Neural crest cell (in vitro differentiated cells): ENCODE measurements at places on chromosomes 13 and 19. TPM values are rescaled to one million over a fixed set of nuclear protein-coding genes. Genes with fewer than 3 reads are reported as not detected.

The TMEM255B gene
- 2.4 and 2.5 TPM in 2 replicates for total RNA-seq

DNA sequence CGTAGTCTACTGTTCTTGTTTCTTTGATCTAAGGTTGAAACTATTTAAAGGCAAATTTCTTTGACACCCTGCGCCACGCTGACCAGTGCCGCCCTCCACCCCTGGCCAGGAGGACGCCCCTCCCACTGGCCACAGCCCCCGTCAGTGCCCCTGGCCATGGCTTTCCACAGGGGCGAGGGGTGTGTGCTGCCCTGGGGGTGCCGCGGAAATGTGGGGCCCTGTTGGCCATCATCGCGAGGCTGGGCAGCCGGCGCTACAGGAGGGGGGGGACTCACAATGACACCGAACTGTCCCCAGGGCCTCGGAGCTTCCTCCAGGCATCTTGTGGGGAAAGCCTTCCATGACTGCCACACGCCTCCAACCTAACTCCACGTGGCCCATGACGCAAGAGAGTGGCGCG lies 10.9 kb downstream of the SHC2 start:
- no peak for DNase-seq

The PEAK3 gene
- not detected in 2 replicates for total RNA-seq

GRCh38 chr13:85166891-85167290 lies 632.3 kb downstream of the SLITRK6 start:
- no peak for DNase-seq

The BAX gene
- 150 and 171 TPM in 2 replicates for total RNA-seq

The DLL3 gene
- 17.9 and 22.3 TPM in 2 replicates for total RNA-seq

- no peak for DNase-seq
Measured at GRCh38 chr13:83666141-83666540, 216.1 kb downstream of the SLITRK1 start.

The DNM2 gene
- total RNA-seq = 117 TPM in 2 replicates

DNA sequence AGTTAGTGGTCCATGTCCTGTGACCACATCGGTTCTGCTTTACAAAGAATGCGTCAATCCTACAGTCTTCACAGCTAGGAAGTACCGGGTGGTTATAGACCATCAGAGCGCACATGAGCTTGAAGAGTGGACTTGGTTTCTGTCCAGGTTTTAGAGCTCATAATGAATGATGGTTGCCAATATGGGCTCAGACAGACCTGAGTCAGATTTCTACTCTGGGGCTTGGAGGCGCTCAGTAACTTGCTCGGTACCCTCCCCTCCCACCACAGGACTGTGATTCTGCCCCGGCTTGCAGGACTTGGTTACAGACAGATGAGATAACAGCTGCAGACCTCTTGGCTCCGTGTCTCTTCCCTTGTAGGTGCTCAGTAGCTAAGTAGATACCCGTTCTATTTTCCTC lies 284.7 kb downstream of the TSHZ3 start:
- DNase-seq = no peak

GRCh38 chr19:19213426-19214158 lies 1.8 kb downstream of the NCAN start:
- DNase-seq = no peak

DNA sequence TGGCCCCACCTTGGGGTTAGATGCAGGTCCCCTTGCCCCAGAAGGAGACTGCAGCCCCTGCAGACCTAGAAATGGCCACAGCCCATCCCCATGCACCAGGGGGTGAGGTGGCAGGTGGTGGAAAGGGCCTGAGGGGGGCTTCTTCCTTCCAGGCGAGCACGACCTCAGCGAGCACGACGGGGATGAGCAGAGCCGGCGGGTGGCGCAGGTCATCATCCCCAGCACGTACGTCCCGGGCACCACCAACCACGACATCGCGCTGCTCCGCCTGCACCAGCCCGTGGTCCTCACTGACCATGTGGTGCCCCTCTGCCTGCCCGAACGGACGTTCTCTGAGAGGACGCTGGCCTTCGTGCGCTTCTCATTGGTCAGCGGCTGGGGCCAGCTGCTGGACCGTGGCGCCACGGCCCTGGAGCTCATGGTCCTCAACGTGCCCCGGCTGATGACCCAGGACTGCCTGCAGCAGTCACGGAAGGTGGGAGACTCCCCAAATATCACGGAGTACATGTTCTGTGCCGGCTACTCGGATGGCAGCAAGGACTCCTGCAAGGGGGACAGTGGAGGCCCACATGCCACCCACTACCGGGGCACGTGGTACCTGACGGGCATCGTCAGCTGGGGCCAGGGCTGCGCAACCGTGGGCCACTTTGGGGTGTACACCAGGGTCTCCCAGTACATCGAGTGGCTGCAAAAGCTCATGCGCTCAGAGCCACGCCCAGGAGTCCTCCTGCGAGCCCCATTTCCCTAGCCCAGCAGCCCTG lies 4.2 kb upstream of the F10 start:
- DNase-seq = no peak

- no peak for DNase-seq
Measured at GRCh38 chr19:48051335-48052033, 7.6 kb upstream of the CABP5 start.

- DNase-seq = no peak
Measured at GRCh38 chr19:45917421-45918091, 3.0 kb upstream of the NANOS2 start.

DNA sequence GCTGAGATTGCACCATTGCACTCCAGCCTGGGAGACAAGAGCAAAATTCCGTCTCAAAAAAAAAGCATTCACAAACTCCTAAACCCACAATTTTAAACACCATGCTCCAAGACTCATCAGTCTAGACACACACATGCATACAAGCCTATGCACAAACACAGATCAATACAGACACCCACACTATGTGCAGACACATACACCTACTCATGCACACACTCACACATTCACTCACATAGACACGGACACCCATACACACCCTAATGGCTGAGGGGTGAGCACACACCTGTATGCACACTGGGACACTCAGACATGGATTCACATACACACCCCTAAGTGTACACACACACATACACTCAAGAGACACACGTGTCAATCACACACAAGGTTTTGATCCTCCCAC lies 9.3 kb downstream of the PNMA8B start:
- DNase-seq = no peak

The RGCC gene
- total RNA-seq = 1.7 and 2.0 TPM in 2 replicates

- no peak for DNase-seq
Measured at GRCh38 chr13:96794669-96795068, 199.6 kb downstream of the OXGR1 start.

GRCh38 chr19:17348700-17349099 lies 11.3 kb downstream of the GTPBP3 start:
- DNase-seq = no peak

The PEG3 gene
- total RNA-seq = not detected in 2 replicates

GRCh38 chr19:1230783-1231489 lies 6.9 kb downstream of the CBARP start:
- DNase-seq = no peak

GRCh38 chr13:25691654-25692053 lies 319.9 kb downstream of the ATP8A2 start:
- no peak for DNase-seq

The CLC gene
- not detected in 2 replicates for total RNA-seq

The S1PR4 gene
- total RNA-seq = not detected in 2 replicates

- DNase-seq = no peak
Measured at GRCh38 chr19:570251-570686, 2.1 kb upstream of the BSG start.

GRCh38 chr13:75173457-75174356 lies 308.3 kb downstream of the TBC1D4 start:
- no peak for DNase-seq
